GM18507 (cell line): ENCODE measurements at places on chromosomes 16 and 17.

GRCh38 chr16:52741351-52741750 is 194.4 kb upstream of the TOX3 start:
- DNase-seq: no peak

DNA sequence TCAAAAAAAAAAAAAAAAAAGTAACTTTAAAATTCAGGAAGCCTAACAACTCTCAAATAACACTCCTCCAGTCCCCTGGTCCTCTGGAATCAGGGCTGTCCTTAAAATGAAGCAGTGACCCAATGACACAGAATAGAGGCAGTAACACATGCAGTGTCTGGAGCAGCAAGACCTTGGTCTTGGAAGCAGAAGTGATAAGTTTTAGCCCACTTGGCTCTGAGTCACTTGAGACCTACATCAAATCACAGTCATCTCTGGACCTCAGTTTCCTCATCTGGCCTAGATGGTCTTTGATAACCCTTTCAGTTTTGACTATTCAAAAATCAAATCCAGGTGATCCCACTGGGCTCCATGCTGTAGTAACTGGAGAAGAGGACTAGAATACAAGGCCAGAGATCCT is 39.0 kb downstream of the LYRM1 start:
- no peak for DNase-seq

DNA sequence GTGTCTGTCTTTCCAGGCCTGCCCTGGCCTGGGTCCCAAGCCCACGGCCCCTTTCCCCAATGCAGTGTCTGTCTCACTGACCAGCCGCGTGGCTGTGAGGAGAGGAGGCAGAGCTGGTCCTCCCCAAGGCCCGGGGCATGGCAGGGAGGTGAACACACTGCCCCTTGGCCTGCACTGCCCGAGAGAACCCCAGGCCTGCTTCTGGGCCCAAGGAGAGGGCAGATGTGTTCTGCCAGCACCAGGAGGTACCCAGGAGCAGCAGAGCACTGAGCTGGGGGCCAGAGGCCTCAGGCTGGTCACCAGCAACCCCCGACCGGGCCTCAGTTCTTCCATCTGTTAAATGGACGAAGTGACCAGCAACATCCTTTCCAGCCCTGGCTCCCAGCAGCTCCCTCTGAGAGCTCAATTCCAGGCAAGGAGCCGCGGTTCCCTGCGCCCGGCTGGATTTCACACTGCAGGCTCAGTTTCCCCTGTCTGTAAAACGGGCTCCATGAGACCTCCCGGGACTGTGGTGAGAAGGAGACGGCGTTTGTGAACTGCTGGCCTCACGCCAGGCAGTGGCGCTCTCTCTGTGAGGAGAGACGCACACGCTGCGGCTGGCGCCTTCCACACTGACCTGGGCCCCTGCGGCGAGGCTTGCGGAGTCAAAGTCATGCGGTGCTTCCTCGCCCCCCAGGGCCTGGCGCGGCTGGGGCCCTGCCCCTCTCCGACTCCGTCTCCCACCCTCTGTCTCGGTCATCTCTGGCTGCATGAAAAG is 8.1 kb upstream of the ZFPM1 start:
- no peak for DNase-seq

DNA sequence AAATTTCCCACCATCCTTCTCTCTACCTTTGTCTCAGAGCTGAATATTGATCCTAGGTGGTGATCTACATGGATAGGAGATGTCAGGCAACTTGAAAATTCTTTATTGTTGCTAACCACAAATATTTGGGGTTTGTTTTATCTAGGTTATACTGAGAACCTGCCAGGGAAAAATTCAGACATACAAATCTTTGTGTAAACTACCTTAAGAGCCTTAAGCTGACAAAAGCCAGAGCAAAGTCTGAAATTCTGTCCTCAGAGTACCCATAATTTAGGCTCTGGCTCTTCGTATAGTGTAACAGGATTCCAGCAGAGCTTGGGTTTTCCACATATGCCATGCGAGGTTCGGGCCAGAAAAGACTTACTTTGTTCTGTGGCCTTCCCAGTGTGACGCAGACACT is 406.7 kb upstream of the MAF start:
- no peak for DNase-seq

GRCh38 chr16:9119795-9120194 is 28.4 kb downstream of the HAPSTR1 start:
- no peak for DNase-seq

DNA sequence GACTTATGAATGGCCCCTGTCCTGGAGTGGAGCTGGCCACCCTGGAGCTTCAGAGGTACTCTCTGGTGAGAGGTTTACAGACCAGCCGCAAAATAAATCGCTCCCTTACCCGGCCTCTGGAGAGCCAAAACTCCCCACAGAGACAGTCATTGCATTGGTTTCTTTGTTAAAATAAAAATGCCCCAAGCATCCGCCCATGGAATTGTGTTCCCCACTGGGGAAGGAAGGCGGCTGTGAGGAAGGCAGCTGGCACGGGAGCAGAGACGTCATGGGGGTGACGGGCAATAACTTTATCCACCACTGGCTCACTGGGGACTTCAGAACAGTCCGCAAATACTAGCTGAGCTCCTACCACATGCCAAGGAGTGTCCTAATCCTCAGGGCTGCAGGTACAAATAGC is 266.2 kb upstream of the FOXF1 start:
- DNase-seq: no peak
